ENCODE measurements at places on chromosomes 3 and 15.

- DNase-seq: no peak
Measured at GRCh38 chr3:48475188-48475587, 28.7 kb downstream of the ATRIP start.

GRCh38 chr3:186589121-186589520, 18.6 kb downstream of the DNAJB11 start:
- DNase-seq: no peak

DNA sequence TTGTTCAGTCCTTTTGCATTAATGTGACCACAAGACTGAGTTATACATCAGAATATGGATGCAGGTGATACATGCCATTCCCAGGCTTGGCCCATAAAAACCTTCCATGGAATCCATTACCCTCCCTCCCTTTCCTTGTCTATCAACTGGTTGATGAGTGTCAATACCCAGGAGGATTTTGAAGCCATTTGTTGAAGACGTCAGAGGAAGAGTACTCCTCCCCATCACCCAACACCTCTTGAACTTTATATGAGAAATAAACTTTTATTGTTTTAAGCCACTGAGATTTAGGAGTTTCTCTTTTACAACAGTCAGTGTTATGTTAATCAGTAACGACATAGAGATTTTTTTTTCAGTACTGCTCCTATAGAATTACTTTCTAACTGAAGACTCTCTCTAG, 55.5 kb downstream of the P3H2 start:
- no peak for DNase-seq

GRCh38 chr3:178421069-178421468, 115.2 kb upstream of the KCNMB2 start:
- DNase-seq: no peak

GRCh38 chr15:101237251-101237650, 14.6 kb downstream of the CHSY1 start:
- no peak for DNase-seq

DNA sequence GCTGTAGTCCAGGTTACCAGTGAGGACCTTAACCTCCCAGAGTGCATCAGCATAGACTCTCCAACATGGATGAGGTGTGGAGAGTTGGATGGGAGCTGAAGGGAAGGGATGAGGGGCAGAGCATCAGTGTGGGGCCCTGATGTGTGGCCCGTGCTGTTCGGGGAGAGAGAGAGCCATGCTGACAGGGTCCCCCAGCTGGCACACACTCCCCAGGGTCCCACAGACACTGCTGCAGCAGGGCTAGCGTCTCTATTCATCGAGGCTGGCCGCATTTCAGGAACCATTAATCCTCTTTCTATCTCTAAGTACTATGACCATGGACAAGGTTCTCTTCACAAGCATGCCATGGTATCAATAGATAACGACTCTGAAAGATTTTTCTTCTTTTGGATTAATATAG, 85.9 kb upstream of the PLXNA1 start:
- DNase-seq: no peak

- no peak for DNase-seq
Measured at GRCh38 chr3:117485841-117486240, 776.3 kb downstream of the TUSC7 start.

- DNase-seq: no peak
Measured at GRCh38 chr15:68112706-68113105, 58.6 kb downstream of the PIAS1 start.

GRCh38 chr15:33094336-33094735, 100.2 kb downstream of the FMN1 start:
- DNase-seq: no peak

- DNase-seq: no peak
Measured at GRCh38 chr3:12585181-12585580, 28.3 kb downstream of the MKRN2 start.

- no peak for DNase-seq
Measured at GRCh38 chr3:38133209-38133556, 3.7 kb downstream of the ACAA1 start.

Measured in C1 segment of cervical spinal cord (tissue), 14 donors.